ENCODE measurements at places on chromosomes 7 and 10.

- no peak for DNase-seq
Measured at GRCh38 chr7:108499566-108499965, 26.4 kb downstream of the PNPLA8 start.

- no peak for DNase-seq
Measured at GRCh38 chr10:62106929-62107519, 161.6 kb downstream of the RTKN2 start.

- no peak for DNase-seq
Measured at GRCh38 chr7:115678086-115678982, 352.2 kb downstream of the TFEC start.

- DNase-seq: no peak
Measured at GRCh38 chr10:84397735-84398144, 69.4 kb downstream of the CCSER2 start.

- no peak for DNase-seq
Measured at GRCh38 chr10:127414024-127414423, 135.1 kb upstream of the NPS start.

DNA sequence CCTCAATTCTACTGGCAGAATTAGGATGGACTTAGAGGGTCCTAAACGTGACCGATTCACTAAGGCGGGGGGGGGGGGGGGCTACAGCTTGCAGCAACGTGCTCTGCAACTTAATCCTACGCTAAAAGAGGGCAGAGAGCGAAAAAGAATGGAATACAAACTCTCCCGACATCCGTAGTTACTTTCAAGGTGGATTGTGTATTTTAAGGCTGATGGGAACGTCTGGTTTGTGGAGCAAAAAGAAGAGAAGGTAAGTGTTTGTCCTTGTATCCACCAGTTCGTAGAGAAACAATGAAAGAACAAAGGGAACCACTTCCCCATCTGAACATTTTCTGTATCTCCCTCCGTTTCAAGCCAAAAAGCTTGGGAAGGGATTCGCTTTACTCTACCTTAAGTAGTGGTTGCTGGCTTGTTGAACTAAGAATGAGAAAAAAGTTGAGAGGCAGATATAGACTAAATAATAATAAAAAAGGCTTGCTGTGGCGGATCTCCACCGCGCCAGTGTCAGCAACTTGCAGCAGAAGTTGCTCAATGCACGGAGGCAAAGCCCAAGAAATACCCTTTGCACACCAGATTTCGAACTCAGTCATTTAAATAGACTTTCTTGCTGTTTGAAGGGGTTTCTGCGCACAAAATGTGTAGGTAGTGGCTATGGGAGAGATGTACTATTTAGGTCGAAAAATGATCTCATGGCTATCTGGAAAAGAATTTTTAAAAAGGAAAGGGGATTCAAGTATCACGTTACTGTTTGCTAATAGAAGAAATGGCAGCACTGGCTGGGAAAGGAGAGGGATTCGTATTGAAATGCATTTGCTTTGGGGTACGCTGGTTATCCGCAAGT, 736 bp downstream of the SKIDA1 start:
- DNase-seq: no peak

DNA sequence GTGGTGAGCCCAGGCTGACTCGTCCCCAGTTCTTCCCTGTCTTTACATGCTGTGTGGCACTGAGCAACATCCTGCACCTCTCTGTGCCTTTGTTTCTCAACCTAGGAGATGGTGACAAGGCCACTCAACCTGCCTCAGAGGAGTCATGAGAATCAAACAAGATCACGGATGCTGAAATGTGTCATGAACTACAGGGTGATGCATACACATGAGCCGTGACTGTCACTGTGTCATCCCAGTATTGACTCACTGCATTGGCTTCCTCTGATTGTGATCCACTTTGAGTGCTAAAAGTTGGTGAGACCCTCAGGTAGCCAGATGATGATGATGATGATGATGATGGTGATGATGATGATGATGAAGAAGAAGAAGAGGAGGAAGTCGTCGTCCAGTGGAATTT, 11.5 kb downstream of the C10orf71 start:
- DNase-seq: no peak

DNA sequence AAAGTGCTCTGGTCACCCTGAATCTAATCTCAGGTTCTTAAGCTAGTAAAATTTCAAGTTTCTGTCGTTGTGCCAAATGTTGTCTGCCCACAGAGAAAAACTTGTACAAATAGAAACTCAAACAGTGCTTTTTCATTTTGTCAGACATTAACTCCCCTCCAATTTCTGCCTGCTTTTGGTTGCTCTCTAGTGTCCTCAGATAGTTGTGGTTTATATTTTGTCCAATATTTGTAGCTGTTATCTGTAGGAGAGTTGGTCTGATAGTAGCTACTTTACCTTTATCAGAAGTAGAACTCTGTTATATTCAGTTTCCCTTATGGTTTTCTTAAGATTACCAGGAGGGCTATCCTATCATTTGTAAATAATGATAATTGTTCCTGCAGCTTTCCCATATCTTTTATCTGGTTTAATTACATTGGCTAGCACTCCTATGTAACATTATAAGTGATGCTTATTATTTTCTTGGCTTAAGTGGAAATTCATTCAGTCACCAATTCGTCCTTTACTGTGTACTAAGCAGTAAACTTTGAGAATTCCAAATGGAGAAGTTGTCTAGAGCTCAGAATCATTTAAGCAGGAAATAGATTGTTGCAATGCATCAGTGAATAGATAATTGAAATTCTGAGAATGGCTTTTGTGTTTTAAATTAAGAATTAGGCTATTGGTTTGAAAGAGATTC, 91.0 kb downstream of the ANKIB1 start:
- DNase-seq: no peak

DNA sequence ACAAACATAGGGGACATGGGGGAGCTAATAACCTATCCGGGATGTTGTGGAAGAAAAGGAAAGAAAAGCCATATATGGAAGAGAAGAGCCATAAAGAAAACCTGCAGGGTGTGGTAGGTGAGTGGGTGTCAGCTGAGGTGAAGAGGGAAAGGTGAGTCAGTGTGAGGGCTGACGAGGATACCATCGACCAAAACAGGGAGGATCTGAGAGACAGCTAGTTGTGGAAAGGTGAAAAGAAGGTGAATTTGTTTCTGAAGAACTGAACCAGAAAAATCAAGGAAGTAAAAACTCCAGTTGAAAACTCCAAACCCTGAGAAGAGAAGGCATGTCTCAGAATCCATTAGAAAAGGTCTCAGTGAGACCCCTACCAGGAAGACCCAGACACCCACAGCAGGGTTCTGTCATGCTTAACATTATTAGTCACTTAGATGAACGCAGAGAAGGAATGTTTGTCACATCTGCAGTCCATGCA, 4.1 kb downstream of the BLNK start:
- DNase-seq: no peak

DNA sequence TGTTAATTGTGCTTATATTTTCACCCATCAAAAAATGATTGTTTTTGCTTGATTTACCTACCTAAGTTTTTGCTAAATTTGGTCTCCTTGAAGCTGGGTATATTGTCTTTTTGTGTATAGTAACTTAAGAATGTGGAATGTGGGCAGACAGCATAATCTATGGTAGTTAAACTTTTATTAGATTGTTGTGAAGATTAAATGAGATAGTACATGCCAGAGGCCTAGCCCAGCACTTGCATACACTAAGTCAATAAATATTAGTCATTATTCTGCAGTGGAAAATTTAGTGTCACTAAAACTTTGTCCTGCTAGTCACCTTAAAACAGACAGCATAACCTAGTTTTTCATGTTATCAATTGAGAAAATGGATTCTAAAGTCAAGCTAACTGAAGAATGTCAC, 19.3 kb upstream of the RPA3 start:
- no peak for DNase-seq

DNA sequence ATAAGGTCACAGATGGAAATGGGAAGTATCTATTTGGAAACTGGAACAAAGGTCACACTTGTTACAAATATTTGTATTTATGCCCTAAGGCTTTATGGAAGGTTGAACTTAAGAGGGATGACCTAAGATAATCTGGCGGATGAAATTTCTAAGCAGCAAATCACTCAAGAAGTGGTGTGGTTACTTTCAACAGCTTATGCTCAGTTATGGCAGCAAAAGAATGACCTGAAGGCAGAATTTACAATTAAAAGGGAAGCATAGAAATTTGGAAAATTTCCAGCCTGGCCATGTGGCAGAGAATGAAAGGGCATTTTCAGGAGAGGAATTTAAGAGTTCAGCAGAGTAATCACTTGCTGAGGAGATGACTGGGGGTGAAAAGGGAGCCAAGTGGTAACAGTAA, 95.8 kb upstream of the TNS3 start:
- DNase-seq: no peak

DNA sequence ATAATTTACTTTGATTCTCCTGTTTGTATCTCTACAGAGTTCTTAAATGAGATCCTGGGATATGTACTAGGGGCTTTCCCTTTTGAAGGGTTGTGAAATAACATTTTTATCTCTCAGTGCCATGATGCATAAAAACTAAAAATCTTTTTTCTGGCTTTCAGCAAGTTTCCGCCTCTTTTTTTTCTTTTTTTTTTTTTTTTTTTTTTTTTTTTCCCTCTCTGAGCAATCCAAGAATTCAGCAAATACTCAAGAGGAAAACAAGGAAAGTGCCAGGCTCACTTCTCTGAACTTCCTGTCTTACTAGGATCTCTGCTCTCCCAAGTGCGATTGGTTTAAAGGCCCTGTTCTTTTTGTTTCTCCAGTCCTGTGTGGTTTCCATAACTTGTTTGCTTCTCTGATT, 79.9 kb downstream of the HYCC1 start:
- DNase-seq: no peak

- no peak for DNase-seq
Measured at GRCh38 chr10:89025453-89025852, 34.9 kb downstream of the FAS start.

- no peak for DNase-seq
Measured at GRCh38 chr7:504221-505111, 15.2 kb downstream of the PDGFA start.

DNA sequence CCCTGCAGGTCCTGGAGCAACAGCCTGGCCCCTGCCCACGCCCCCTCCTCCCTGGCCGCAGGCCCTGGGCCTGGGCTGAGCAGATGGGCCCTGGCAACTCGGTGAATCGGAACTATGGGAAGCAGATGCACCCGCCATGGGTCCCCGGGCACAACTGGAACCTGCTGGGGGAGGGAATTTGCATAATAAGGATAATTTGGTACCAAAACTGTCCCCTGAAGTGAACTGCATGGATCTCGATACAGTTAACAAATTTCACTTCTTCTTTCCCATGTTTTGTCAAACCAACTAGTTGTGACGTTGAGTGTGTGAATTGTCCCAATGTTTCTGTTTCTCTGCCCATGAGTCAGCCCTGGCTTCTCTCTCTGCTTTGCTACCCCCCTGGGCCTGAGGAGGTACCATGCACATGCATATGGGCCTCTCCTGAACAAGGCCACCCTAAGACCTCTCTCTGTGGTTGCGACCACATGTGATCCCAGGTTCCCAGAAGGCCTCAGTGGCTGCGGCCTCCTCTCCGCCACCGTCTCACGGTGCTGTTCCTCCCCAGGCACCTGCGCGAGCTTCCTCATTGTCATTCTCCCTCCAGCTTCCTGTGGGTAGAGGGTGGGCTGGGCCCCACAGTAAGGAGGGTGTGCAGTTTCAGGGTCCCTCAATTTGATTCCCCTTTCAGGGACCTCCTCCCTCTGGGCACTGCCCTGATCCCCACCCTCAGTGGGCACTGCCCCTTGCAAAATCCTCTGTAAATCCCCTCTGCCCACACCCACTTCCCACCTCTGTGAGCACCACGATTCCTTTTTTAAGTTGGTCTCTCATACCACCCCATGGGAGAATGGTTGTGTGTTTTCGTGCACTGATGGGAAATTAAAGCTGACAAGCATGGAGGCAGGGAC, 40.0 kb downstream of the FIGNL1 start:
- DNase-seq: no peak

GRCh38 chr7:103075337-103075918, 488 bp downstream of the ARMC10 start:
- DNase-seq: peak; percentile 54

DNA sequence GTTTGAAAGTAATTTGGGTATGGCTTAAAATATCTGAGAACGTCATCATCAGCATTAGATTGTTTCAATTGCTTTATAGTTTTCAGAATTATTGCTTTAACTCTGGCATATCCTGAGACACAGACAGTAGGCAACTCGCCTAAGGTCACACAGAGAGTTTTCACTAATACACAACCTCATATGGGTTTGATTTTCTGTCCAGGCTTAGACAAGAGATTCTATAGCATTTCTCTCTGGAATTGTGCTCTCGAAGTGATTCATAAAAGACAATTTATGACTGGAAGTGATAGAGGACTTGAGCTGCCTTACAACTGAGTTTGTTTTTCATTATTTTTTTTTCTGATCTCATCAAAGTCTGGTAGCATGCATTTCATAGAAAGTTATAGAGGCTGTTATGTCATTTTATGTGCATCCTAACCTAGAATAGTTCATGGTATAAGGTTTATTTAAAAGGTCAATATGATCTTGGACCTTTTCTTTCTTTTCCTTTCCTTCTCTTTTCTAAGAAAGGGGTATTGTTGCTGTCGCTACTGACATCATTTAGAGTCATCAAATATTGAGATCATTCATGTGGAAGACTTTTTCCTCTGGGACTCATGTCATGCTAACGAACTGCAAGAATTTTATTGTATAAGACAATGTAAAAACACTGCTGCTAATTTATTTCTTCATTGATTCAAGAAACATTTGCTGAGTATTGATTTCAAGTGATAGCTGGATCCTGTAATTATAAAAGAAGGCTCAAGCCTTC, 278.2 kb downstream of the PLXDC2 start:
- no peak for DNase-seq

DNA sequence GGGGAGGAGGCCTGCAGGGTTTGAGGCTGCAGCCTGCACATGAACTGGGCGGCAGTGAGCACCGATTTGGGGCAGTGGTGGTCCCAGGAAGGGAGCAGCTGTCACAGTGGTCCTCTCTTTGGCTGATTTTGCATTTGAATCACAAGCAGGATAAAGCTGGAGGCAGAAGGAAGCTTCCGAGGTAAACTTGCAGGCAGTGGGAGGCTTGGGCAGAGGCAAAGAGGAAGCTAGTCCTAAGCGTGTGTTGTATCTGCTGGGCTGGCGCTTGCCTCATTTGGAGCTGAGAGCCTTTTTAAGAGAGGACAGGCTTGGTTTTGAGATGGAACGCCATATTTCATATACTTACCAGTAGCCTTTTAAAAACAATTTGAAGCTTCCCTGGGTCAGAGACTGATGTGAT, 177.2 kb upstream of the PODXL start:
- DNase-seq: no peak

DNA sequence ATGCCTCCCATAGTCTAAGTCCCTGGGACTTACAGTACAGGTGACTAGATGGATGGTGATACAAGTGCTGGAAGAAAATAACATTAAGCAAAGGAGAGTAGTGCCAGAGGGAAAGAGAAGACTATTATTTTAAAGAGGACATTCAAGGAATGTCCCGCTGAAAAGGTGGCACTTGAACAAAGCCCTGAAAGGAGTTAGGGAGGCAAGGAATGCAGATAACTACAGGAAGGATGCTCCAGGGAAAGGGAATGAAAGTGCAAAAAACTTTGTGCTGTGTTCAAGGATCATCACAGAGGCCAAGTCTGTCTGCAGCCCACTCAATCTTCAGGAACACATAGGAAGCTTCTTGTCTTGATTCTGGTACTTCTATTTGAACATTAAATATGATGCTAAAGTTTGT, 14.9 kb downstream of the ANKMY2 start:
- DNase-seq: no peak

- DNase-seq: no peak
Measured at GRCh38 chr10:79442171-79443040, 3.0 kb downstream of the ZCCHC24 start.

GRCh38 chr7:80818181-80818580, 100.7 kb downstream of the SEMA3C start:
- DNase-seq: no peak

GRCh38 chr10:78627254-78627795, 441.4 kb upstream of the ZMIZ1 start:
- no peak for DNase-seq

Data from activated CD4-positive, CD25-positive, alpha-beta regulatory T cell (primary cell).